ENCODE measurements at places on chromosomes 7 and 10.

DNA sequence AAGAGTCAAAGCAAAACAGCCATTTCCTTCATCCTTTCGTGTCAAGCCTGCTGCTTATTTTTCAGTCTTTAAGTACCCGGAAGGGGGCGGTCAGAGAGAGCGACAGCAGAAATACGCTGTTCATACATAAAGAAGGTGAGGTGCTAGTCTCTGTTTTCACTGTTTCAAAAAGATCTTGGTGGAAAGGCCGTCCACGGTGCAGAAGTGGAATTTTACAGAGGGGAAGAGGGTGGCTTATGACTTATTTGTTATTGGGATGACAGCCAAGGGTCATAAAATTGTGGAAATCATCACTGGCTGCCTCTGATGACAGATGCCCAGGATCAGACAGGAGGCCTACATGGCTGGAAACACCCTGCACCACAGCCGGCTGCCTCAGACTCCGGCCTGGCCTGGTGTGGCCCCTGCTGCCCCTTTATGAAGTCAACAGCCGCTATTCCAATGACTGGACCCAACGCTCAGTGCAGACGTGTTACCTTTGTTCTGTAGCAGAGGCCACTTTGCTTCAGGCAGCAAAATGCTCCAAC, 57.0 kb downstream of the HIPK2 start:
- DNase-seq, result no peak

DNA sequence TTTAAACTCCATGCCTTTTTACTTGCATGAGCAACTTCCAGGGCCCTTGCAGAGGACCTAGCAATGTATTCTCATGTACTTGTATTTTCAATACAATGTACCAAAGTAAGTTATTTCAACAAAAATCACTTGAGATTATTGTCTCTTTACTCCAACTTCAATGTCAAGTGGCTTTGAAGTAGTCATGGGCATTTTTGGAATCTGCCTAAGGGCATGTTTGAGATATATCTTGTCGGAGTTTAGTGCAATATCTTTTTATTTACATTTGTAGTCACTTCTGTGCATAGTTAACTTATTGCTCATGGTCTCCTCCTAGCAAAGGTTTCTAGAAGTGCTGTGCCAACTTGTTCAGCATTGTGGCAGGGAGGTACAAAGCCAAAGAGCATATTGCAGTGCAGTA, 508.7 kb upstream of the SEMA3D start:
- DNase-seq, result no peak

DNA sequence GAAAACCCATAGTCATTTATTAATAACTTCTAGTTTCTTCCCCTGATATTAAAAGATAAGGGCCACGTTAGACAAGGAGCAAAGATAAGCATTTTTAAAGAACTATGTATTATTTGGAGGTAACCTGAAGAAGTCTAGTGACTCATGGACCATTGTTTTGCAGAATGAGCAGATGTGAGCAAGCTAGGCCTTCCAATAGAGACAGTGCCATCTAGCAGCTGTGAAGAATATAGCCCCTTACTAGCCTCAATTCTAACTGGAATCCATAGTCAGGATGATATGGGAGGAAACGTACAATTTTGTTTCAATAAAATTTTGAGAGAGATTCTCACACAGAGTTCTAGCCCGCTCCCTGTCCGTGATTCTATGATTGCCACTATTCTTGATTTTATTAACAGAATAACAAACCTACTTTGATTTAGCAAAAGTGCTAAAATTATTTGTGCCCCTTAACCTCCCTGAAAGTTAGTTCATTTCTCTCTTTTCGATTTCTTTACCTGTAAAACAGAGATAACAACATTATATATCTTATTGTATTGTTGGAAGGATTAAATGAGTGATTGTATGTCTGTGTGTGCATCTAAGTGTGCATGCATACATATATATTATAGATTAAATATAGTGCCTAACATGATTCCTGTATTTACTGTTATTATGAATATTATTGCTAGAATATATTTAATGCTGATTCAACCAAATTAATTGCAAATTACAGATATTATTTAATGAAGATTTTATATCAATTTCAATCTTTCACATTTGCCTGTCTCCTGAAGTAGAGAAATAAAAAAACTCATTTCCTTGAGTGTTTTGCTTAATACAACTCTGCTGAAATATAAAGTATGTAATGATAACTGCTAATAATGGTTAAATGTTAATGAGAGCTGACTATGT, 22.7 kb downstream of the FAM237B start:
- no peak for DNase-seq

DNA sequence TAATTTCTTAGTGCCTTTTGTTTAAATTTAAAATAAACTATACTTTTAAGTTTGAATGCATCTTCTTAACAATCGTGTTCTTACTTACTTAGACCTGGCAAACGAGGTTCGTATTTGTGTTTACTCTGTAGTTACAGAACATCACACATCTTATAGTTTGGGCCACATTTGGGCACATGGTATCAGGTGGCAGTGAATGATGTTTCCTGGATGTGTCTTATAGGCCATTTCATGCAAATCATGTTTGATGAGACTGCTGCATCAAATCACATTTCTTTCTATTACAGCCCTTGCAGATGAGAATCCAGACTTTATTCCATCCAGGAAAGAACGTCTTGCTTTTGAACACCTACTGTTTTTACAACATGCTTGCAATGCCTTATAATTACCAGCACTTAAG, 78.5 kb downstream of the RBM33 start:
- DNase-seq, result no peak

- no peak for DNase-seq
Observed at GRCh38 chr7:20598459-20599309, 16.8 kb upstream of the ABCB5 start.

GRCh38 chr7:5557920-5558401, 134.3 kb upstream of the TNRC18 start:
- no peak for DNase-seq

DNA sequence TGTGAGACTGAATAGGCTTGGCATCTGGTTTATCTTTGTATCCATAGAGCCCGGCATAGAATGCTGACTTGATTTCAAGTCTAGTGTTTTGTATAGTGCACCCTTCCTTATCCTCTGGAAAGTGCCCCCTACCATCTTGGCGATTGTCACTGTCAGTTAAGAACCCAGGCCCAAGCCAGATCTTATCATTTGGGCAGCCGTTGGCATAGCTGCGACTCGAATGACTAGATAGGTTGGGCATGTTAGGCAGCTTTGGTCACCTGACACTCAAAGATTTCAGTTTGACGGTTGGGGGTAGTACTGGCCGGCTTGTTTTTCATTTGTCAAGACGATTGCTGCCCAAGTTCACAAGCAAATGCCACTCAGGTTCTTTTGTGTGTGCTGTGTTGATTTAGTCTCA, 6.6 kb downstream of the NIPSNAP2 start:
- no peak for DNase-seq

DNA sequence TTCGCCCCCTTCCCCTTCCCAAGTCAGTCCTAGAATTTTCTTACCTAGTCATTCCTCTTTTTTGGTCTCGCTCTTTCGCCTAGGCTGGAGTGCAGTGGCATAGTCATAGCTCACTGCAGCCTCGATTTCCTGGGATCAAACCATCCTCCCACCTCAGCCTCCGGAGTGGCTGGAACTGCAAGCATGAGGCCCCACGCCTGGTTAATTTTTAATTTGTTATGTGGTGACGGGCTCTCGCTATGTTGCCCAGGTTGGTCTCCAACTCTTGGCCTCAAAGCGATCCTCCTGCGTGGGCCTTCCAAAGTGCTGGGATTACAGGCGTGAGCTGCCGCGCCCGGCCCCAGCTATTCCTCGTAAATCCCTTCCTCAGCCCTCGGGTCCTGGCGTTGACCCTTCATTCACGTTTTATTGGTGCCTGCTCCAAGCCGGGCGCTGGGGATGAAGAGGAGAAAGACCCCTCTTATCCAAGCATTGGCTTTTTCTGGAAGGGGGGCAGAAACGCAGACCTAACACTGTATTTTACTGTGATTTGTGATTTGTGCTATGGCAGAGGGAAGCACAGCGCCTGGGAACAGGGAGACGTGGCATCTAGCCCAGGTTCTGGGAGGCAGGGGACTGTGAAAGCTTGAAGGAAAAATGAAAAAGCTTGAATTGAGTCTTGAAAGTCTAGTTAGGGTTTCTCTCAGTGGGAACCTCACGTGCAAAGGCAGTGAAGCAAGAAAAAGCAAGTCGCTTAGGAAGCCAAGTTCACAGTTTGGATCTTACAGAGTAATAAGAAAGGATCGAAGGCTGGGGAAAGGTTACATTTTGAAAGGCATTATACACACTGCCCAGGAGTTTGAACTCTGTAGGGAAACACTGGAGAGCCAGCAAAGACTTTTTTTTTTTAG, 516 bp downstream of the ZNHIT1 start:
- DNase-seq, result no peak

DNA sequence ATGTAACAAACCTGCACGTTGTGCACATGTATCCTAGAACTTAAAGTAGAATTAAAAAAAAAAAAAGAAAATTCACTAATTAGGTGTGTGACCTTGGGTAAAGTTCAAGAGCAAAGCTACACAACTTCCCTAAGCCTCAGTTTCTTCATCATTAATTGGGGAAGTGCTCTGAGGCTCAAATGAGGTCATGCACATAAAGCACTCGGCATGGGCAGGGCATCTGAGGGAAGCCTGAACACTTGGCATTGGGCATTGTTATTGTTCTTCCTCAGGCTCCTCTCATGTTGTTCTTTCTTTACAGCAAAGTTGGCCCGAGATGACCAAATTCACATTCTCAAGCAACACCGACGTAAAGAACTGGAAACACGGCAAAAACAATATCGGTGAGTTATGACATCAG, 21.5 kb downstream of the ALOX5 start:
- no peak for DNase-seq

DNA sequence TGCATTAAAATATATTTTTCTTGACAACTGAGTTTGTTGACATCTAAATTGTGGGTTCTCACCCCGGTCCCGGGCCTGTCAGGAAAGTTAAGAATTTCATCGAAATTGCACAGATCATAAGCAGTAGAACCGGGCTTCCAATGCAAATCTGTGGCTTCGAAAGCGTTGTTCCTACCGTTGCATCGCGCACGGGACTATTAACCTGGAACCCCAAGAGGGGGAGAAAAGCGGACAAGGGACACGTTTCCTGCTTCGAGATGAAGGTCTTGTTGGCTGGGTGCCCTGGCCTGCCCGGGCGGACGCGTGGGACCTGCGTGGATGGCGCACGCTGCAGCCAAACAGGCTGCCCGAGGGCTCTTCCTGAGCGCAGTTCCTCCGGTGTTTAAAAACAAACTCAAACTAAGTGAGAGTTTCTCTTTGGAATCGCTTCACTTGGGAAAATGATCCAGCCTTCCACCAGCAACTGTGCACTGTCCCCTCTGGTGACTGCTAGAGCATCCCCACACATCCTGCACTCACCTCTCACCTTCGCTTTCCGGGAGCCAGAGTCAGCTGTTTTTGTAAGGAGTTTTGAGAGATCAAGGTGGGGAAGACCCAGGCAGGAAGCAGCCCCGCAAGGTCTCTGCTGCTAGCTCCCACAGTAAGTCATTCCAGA, 5.1 kb upstream of the TBX20 start:
- no peak for DNase-seq

GRCh38 chr10:7610026-7610425, 56.7 kb downstream of the ITIH5 start:
- no peak for DNase-seq

DNA sequence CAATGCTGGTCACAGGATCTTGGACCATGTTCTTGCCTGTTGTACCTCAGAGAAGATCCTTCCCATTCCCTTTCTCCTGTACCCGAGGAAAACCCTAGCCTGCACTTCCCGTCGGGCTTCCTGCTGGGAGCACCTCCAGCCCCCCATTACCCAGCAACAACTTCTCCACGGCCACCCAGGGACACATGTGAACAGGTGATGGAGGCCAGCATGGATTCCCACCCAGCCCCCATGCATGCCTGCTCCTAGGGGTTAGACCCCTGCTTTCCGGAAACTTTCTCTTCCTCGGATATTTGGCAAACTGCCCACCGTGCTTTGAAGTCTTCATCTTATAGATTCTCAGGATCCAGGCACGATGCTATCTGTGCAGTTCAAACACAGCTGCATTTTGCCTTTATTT, 67.3 kb downstream of the CALML3 start:
- DNase-seq, result no peak

GRCh38 chr7:150311711-150312110, 11.4 kb upstream of the LRRC61 start:
- no peak for DNase-seq

Measured in stimulated activated CD4-positive, alpha-beta T cell treated with anti-CD3 and anti-CD28 coated beads, Interleukin-1b, Interleukin-23, amount 100 ng/mL, for 1 hour (primary cell).